ENCODE measurements at places on chromosomes 7 and 10.

GRCh38 chr7:5035276-5035675 lies 10.4 kb upstream of the RBAK start:
- DNase-seq: no peak

DNA sequence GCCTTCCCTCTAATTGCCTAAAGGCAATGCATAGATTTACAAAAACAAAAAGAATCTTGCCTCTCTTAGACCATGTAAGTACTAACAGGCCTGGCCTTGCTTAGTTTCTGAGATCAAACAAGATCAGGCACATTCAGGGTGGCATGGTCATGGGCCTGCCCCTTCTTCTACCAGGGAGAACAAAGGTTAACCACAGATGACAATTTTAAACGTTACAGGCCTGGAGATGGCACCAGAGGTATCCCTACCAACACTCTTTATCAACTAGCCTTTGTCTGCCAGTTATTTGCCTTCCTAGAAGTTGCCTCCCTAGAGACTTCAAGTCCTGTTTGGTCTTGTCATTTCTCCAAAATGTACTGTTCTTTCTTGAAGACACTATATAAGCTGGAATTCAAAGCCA lies 252.6 kb downstream of the DOCK4 start:
- DNase-seq: no peak

- no peak for DNase-seq
These were observed 153.9 kb downstream of the CDH23 start for GRCh38 chr10:71550628-71551027.

DNA sequence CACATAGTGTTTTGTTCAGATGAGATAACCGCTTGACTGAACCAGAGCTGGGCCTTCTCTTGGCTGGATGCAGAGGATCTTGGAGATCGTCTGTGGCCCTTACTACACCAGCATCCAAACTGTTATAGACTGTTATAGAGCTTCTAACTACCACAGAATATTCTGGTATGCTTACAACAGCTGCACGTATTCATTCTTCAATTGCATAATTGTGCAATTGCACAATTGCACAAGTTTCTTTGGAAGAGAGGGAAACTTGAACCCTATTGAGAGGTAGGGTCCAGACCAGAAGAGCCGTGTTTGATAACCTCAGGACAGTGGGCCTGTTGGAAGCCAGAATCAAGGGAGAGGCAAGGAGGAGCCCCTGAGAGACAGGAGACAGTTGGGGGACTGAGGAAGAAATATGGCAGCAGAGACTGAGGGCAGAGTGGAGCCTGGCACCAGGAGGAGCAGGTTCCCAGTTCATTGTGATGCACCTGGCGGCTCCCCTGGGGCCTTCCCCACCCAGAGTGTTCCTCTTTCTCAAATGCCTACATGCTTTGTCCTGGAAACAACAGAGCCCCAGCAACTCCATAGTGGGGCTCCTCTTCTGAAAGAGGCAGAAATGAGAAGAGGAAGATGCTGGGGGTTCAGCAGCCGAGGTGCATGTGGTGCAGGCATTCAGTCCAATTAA lies 64.1 kb downstream of the PTPRZ1 start:
- no peak for DNase-seq

DNA sequence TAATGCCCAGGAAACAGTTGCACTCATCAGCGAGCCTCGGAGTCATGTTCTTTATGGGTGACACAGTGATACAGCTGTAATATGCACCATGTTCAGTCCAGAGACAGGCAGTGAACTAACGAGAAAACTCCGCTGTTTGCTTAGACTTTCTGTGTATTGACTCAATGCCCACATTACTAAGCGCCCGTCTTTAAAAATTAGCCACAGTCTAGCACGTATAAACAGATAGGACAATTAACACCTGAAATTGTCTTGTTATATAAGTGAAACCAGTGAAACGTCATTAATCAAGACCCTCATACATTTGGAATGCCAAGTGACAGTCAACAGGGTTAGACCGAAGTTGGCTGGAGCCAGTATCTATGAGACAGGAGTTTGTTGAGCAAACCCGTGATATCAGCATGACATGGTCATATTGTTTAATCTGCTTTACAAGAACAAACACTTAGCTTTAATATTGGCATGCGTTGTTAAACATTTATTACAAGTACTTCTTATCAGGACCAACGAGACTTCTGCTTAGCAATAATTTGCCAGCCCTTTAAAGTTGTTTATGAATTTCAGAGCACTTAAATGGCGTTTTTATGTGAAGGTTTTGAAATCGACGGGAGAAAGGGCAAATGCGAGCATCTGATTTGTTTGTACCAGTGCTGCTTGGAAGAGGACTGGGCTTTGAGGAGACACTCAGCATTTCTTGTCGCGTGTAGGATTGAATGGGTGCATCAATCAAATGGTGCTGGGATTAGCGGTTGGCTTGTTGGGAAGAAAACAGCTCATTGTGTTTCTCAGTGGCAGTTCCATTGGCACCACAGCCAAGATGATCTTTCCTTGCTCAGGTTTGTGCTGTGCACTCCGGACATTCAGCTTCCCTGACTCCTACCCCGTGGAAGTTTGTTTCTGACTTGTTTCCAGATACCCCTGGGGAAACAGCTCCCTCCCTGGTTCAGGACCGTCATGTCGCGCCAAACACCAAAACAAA lies 56.3 kb downstream of the CAMK1D start:
- DNase-seq: no peak

DNA sequence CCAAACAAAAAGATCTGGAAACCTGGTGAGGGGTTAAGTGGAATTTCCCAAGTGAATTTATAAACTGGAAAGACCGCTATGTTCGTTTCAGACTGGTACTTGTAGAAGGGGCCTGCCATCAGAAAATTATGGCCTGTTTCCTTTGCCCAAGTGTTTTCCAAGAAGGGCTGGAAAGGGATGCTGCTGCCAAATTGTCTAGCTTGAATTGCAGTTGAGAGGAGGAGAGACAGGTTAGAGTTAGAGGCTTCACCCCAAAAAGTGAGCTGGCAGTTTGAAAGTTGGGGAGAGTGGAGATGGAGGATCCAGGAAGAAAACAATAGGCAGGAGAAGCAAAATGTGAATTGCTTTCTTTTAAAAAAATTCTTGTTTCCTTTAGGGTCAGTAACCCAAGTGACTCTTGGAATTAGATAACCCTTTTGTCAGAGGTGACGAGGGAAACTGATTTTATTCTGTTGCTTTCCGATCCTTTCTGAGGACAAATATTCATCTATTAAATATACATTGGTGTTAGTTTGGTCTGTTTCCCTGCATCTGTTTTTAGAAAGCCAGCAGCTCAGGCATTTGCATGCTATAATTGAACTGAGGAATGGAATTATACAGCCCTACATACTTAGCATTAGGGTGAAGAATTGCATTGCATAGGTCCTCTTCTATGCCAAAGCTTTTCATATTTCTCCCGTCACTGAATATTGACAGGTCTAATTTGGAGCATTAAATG lies 82.5 kb upstream of the PRR15 start:
- DNase-seq: no peak
